ENCODE measurements at places on chromosomes 1 and 21. TPM values are rescaled to one million over a fixed set of nuclear protein-coding genes. Genes with fewer than 3 reads are reported as not detected.
A peak's percentile ranks its signal among the peaks of the same experiment; 100 is the strongest.

DNA sequence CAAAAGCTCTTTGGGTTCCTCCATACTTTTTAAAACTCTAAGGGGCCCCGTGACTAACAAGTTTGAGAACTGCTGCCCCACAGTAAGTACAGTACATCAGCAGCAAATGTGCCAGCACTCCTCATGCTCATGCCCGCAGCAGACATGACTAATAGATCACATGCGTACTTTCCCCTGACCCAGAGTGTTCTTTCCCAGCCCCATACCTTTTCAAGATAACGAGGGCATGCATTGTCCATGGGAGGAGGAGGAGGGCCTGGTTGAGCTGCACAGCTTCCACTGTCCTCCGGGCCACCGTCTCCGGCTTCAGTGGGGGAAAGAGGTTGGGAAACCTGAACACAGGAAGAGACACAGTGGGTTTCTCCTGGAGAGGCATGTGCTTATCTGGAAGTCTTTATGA is 45.5 kb downstream of the DHRS3 start:
- no peak for DNase-seq

DNA sequence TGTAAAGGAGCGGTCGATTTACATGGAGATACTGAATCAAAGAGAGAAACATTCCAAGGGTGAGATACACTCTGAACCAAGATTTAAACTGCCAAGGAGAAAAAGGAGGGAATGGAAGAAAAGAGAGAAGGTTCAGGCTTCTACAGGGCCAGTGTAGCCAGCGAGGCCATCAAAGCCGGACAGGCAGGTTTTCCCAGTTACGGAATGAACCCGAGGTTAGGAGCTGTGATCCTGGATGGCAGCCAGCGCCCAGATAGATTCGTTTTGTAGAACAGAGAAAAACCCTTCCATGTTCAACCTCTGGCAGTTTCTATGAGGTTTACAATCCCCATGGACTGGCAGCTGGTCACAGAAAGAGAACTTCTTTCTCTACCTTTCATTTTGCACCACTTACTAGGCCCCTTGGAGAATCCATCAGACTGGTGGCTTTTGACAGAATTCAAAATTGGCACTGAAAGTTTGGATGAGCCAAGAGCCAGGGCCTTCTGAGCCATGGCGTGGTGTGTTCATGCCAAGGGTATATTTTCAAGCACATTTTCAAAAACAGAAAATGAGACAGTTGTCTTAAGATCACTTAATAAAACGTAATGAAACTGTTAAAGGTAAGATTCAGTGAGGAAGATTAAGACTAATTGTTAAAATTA is 171.5 kb downstream of the RUNX1 start:
- peak; percentile 88 for DNase-seq

- no peak for DNase-seq
These were observed 482.9 kb downstream of the PTBP2 start for GRCh38 chr1:97204468-97204867.

- DNase-seq, result no peak
These were observed 50.4 kb downstream of the INAVA start for GRCh38 chr1:200945111-200945510.

DNA sequence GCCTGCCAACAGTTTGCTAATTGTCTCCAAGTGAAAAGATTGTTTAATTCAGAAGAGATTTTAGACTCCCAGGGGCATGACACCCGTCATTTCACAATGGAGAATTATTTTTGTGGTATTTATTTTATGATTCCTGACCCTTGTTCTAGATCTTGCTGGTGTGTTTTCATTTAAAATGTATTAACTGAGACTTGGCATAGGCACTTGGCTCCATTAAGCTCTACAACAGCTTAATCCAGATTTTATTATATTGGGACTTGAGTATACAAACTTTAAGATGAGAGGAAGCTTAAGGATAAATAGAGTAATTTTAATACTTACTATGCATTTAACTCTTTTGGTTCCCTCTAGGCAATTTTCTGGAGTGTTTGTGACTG is 101.3 kb upstream of the KCNE2 start:
- DNase-seq, result no peak

- no peak for DNase-seq
These were observed 9.9 kb upstream of the TRABD2B start for GRCh38 chr1:48007047-48007446.

The NPHS2 gene
- not detected for total RNA-seq

Measured in upper lobe of right lung (tissue), 1 donor.